Ureter (tissue), 1 donor: ENCODE measurements at places on chromosomes 2 and 18. TPM values are rescaled to one million over a fixed set of nuclear protein-coding genes. Genes with fewer than 3 reads are reported as not detected.

GRCh38 chr2:45929674-45930395 lies 278.4 kb downstream of the PRKCE start:
- DNase-seq: no peak

- no peak for DNase-seq
Observed at GRCh38 chr2:157498483-157498882, 54.6 kb upstream of the CYTIP start.

GRCh38 chr2:2114707-2115245 lies 216.3 kb downstream of the MYT1L start:
- no peak for DNase-seq

Gene WDPCP
- total RNA-seq: 22.1 TPM

- DNase-seq: no peak
Observed at GRCh38 chr18:6269660-6270332, 144.9 kb downstream of the L3MBTL4 start.

DNA sequence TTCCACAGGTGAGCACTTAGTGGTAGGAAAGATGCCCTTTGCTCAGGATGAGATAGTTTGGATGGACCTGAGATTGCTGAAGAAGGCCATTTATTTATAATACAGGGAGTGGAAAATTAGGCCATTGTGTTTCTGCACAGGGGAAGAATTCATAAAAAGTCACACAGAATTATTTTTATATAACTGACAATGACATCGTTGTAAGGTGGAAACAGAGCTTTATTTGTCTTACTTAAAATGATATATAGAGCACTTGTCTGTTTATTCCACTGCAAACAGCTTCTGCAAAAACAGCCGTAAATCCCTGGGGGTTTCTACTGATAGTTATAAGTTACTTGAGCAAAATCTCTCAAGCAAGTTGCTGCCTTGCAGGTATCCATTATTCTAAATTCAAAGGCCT lies 158.1 kb upstream of the ZNF521 start:
- no peak for DNase-seq

DNA sequence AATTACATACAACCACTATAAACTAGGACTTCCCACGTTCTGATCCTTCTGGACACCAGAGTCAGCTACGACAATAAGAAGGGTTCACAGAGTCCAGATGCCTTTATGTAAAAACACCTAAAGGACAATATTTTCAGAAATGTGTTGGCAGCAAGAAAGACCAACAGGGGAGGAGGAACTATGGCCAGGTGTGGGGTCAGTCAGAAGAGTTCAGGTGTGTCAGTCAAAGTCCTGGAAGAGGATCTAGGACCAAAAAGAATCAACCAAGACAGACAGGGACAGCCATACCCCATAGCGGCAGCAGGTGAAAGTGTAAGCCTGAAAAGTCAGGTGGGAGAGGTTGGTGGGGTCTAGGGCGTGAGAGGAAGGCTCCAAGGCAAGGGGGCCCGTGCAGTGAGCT lies 38.0 kb upstream of the YPEL5 start:
- no peak for DNase-seq

Gene ONECUT2
- total RNA-seq: 0.03 TPM

DNA sequence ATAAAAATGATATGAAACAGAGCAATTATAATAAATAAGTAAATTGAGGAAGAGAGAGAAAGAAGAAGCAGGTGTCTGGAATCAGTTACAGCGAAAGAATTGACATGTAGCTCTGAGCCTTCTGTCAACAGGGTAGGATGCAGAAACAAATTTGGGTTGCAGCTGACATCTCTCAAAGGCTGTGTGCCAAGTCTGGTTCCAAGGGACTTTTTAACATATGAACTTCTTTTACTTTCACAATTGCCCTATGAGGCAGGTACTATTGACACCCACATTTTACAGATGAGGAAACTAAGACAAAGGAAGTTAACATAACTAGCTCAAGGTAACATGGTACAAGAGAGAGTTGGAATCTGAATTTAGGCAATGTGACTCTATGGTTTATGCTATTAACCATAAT lies 260.0 kb downstream of the ASXL3 start:
- DNase-seq: no peak

DNA sequence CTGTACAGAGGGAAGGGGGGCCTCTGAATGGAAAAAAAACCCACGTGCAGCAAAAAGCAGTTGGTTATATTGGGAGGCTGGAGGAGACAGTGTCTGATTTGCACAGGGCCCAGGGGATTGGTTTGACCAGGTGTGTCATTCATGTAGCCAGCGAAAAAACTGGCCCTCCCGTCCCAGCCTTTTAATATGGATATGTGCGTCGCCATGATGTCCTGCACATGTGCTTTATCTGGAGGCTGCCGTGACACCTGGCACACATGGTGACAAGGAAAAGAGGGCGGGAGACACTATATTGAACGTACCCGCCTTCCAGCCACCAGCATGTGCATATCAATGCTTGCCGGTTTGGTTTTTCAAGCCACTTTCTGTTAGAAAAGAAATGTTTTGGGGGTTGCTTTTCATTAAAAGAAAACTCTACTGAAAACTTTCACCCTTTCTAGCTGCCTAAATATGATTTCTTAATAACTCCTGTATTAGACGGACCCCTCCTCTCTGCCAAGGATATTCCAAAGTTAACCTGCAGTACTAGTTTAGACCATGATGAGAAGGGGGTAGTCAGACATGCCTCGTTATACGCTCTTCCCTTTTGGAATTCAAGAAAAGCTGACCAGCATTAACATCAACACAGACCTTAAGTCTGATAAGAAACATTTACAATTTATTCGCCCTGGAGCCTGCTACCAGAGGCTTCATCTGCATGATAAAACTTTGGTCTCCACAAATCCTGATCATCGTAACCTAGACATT lies 16.2 kb downstream of the SLC25A52 start:
- no peak for DNase-seq
